ENCODE measurements at places on chromosomes 16 and 17. TPM values are rescaled to one million over a fixed set of nuclear protein-coding genes. Genes with fewer than 3 reads are reported as not detected.

GRCh38 chr16:88560714-88561484 lies 9.3 kb upstream of the ZC3H18 start:
- DNase-seq, result no peak
- no peaks in the 10 kb centered on the region for H3K36me3 ChIP-seq
- H3K4me3 ChIP-seq, result no peak overlapping the region
- H3K27me3 ChIP-seq, result peaks cover 49% of the 10 kb centered on the region

GRCh38 chr17:21689604-21690003 lies 2.7 kb upstream of the KCNJ18 start:
- H3K27ac ChIP-seq, result no peak overlapping the region
- no peak overlapping the region for H3K4me3 ChIP-seq
- H3K36me3 ChIP-seq, result no peaks in the 10 kb centered on the region

DNA sequence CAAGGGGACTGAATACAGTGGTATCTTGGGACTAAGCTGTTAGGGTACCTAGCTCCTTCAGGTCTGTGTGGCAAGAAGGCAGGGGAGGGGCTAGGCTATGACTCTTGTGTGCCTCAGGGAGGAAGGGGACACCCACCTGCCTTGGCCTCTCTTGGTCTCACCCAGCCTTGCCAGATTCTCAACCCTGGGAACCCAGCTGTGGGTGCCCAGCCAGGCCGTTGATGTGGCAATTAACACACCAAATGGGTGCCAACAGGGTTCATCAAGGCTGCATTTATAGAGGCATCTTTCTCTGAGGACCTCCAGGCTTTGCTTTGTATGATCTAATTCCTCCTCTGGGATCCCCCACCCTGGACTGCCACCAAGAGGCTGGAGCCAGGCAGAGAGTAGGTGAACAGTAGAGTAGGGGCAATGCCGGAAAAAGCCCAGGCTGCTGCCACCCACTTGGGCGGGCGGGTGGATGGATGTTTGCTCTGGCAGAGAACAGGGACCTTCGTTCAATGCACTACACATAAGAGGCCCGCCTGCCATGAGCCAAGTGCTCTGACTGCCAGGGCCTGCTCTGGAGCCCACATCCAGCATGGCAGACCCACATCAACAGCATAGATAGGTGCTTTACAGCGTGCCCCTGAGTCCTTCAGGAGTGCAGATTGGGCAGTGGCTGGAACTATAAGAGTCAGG lies 3.2 kb upstream of the ASB16 start:
- no peaks in the 10 kb centered on the region for H3K36me3 ChIP-seq
- H3K4me3 ChIP-seq, result no peak overlapping the region
- H3K4me1 ChIP-seq, result peaks cover 40% of the 10 kb centered on the region
- H3K27me3 ChIP-seq, result no peaks in the 10 kb centered on the region
- DNase-seq, result no peak
- no peak overlapping the region for H3K27ac ChIP-seq

GRCh38 chr17:21772321-21772720 lies 80.0 kb downstream of the KCNJ18 start:
- H3K4me1 ChIP-seq, result no peaks in the 10 kb centered on the region
- peak; percentile 66 for DNase-seq
- no peaks in the 10 kb centered on the region for H3K27me3 ChIP-seq
- no peak overlapping the region for H3K27ac ChIP-seq

DNA sequence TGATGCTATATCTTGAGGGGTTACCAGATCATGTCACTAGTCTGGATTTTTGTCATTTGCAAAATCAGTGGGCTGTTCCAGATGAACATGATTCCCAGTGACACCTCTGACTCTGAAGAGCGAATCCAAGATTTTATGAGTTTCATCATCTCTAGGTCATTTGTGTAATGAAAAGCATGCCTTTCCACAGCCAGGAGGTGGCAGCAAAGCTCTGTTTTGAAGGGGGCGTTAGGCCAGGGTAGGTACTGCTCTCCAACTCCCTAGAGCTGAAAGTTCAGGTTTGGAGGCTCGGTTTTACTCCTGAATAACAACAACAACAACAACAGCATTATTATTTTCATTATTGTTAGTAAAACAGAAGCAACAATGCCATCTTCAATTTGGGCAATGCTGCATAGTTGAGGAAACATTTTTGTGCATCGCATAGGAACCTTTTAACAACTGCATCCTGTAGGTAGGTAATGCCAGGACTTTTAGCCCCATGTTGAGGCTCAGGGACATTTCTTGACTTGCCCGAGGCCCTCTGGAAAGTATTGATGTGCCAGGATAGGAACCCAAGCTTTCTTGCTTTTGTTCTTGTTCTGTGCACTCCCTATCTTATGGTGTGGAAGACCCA lies 77.0 kb downstream of the MYH13 start:
- H3K4me1 ChIP-seq, result no peaks in the 10 kb centered on the region
- no peaks in the 10 kb centered on the region for H3K27me3 ChIP-seq
- H3K4me3 ChIP-seq, result no peak overlapping the region
- H3K36me3 ChIP-seq, result no peaks in the 10 kb centered on the region
- no peak overlapping the region for H3K27ac ChIP-seq
- no peak for DNase-seq

DNA sequence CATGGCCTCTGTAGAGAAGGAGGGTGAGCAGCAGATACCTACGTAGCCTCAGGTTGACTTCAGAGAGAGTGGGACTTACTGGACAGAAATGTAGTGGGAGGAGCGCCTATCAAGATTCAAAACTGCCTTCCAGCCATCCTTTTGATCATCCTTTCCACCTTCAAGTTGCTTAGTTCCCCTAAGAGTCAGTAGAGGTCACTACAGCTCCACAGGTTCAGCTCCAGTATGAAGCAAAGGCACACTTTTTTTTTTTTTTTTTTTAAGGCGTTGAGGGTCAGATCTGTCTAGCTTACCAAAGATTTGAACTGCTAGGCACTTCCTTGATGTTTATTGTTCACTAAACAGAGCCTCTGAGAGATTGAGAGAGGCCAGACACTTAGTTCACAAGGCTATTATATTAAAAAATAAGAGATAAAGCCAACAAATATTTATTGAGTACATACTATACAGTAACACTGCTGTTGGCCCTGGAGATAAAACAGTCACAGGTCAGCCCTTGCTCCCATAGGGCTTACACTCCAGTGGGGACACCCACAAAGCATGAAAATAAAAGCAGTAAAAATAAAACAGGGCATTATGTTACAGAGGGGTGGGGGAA lies 3.1 kb downstream of the RNF227 start:
- H3K4me3 ChIP-seq, result no peak overlapping the region
- peaks cover 40% of the 10 kb centered on the region for H3K36me3 ChIP-seq
- H3K27me3 ChIP-seq, result no peaks in the 10 kb centered on the region
- DNase-seq, result no peak
- no peak overlapping the region for H3K27ac ChIP-seq

DNA sequence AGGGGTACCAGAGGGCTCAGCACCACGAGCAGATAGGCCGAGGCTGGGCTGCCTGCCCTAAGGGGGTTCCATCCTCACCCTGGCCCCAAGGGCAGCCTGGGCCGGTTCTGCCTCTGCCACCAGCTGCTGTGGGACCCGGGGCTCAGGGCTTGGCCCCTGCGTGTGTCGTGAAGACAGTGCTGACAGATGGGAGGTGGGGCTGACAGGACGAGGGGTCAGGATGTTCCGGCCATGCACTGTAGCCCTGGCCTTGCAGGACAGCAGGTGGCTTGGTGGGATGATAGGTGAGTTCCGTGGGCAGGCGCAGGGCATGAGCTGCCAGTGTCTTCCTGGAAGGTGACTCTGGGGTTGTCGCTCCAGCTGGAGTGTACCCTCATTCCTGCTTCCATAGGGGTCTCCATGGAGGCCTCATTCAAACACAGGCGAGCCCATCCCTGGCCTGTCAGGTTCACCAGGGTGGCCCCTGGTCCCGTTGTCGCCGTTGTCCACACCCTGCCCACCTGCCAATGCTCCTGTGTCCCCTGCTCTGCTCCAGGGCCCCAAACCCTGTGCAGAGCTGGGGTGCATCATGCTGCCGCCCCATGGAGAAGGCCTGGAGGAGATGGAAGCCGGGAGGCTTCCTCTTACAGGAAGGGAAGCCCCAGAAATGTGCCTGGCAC lies 57.2 kb downstream of the WDR45B start:
- peaks cover 13% of the 10 kb centered on the region for H3K36me3 ChIP-seq
- no peak overlapping the region for H3K4me3 ChIP-seq
- H3K27ac ChIP-seq, result peak overlapping the region; percentile 87
- peaks cover 47% of the 10 kb centered on the region for H3K4me1 ChIP-seq

DNA sequence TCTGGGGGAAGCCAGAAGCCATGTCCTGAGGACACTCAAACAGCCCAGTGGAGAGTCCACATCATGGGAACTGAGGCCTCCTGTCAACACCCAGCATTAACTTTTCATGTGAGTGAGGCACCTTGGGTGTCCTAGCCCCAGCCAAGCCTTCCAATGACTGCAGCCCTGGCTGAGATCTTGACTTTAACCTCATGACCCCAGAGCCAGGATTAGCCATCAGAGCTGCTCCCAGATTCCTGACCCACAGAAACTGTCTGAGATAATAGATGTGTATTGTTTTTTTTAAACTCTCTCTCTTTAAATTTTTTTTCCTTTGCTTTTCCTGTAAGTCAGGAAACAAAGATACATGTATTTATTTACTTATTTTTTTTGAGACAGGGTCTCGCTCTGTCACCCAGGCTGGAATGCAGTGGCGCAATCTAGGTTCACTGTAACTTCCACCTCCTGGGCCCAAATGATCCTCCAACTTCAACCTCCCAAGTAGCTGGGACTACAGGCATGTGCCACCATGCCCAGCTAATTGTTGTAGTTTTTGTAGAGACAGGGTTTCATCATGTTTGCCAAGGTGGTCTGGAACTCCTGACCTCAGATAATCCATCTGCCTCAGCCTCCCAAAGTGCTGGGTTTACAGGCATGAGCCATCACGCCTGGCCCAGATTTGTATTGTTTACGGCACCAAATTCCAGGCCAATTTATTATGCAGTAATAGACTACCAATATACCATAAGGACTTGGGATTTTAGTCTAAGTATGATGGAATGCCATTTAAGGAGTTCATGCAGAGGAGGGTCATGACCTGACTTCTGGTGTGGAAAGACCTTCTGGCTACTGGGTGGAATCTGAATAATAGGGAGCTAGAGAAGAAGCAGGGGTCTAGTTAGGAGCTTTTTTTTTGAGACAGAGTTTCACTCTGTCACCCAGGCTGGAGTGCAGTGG lies 14.0 kb upstream of the TMEM94 start:
- peak overlapping the region; percentile 90 for H3K27ac ChIP-seq
- H3K36me3 ChIP-seq, result no peaks in the 10 kb centered on the region
- no peak overlapping the region for H3K4me3 ChIP-seq
- H3K27me3 ChIP-seq, result no peaks in the 10 kb centered on the region
- H3K4me1 ChIP-seq, result peaks cover 28% of the 10 kb centered on the region

- H3K36me3 ChIP-seq, result no peaks in the 10 kb centered on the region
- H3K27ac ChIP-seq, result peak overlapping the region; percentile 54
- no peak for DNase-seq
- H3K27me3 ChIP-seq, result no peaks in the 10 kb centered on the region
- peaks cover 40% of the 10 kb centered on the region for H3K4me1 ChIP-seq
- no peak overlapping the region for H3K4me3 ChIP-seq
These were observed 14.6 kb upstream of the CIBAR2 start for GRCh38 chr16:85126705-85127378.

DNA sequence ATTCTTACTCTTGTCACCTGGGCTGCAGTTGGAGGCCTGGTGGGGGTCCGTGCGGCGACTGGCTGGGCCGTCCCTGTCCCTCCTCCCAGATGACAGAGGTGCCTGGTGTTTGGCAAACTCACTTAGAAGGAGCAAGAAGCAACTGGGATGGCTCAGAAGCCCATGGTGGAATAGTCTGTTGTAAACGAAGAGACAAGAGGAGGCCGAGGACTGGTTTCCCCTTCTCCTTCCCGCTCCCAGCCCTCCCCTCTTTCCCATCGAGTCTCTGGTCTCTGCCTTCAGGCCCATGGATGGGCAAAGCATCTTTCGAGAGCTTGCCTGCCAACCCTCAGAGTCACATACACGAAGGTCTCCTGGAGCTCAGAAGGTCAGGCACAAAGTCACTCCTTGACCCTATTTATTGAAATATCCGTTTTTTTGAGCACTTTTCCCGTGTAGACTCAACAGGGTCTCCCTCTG lies 364.4 kb downstream of the SEC14L1 start:
- H3K4me3 ChIP-seq, result no peak overlapping the region
- no peak overlapping the region for H3K27ac ChIP-seq
- no peaks in the 10 kb centered on the region for H3K27me3 ChIP-seq
- no peaks in the 10 kb centered on the region for H3K4me1 ChIP-seq

DNA sequence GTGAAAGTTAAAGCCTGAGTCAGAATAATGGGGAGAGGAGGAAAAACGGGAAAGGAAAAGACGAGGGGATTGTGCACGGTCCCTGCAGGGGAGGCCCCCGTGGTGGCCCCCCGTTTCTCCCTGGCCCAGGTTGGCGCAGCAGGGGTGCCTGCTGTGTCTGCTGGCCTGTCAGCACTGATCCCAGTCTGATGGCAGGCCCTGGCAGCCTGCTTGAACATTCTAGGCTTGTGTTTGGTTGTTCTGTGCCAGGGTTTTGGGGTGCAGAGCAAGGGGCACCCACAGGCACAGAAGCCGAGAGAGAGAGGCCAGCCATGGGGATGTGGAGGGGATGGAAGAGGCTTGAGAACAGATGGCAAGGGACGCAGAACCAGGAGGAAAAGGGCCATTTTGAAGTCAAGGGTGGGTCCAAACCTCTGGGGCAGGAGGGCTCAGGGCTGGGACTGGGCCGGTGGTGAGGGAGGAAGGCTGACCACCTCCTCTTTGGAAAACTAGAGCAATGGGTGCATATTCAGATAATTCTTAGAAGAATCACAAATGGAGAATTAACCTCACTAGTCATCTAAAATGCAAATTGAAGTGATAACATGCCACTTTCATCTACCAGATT lies 35.9 kb downstream of the TBX4 start:
- H3K4me1 ChIP-seq, result peaks cover 17% of the 10 kb centered on the region
- DNase-seq, result no peak
- no peak overlapping the region for H3K4me3 ChIP-seq
- peaks cover 5% of the 10 kb centered on the region for H3K27me3 ChIP-seq

GRCh38 chr17:39143552-39144093 lies 7.8 kb downstream of the PLXDC1 start:
- DNase-seq, result no peak
- H3K4me1 ChIP-seq, result peaks cover 29% of the 10 kb centered on the region
- peak overlapping the region; percentile 75 for H3K27ac ChIP-seq
- no peaks in the 10 kb centered on the region for H3K36me3 ChIP-seq
- H3K27me3 ChIP-seq, result no peaks in the 10 kb centered on the region

DNA sequence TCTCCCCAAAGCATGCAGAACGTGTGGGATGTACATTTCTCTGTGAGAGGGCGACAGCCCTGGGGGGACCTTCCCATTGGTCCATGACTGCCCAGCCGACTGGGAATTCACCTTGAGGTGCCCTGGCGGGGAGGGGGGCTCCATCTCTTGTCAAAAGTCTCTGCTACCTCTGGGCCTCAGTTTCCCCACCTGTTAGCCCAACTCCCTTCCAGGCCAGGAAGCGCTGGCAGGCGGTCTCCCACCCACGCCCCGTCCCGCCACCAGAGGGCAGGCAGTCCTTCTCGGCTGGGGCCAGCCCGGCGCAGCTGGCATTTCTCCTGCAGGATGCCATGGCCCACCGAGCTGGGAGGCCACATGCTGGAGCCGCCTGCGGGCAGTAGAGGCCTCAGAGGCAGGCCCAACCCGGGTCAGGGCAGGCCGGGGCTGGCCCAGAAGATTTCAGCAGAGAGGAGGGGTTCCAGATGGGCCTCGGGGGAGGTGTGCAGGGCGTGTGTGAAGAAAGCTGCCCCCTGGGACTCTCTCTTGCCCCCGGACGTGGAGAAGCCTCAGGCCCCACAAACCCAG lies 16.6 kb downstream of the CD7 start:
- H3K27me3 ChIP-seq, result no peaks in the 10 kb centered on the region
- peaks cover 42% of the 10 kb centered on the region for H3K4me1 ChIP-seq
- no peak overlapping the region for H3K4me3 ChIP-seq
- DNase-seq, result no peak
- H3K27ac ChIP-seq, result no peak overlapping the region

The OR1F1 gene
- total RNA-seq, result not detected

The MPO gene
- total RNA-seq, result not detected

The PTX4 gene
- 0.66 TPM for total RNA-seq

The KRT32 gene
- total RNA-seq, result not detected

The SLC13A2 gene
- not detected for total RNA-seq

The SULT1A1 gene
- 17.2 TPM for total RNA-seq

The RTN4RL1 gene
- total RNA-seq, result 0.86 TPM

Measured in esophagus muscularis mucosa (tissue), 4 donors.